H7 (cell line): ENCODE measurements at places on chromosomes 5 and 9. TPM values are rescaled to one million over a fixed set of nuclear protein-coding genes. Genes with fewer than 3 reads are reported as not detected.

The PCA3 gene
- not detected in 2 replicates for total RNA-seq

The MEIKIN gene
- not detected in 2 replicates for total RNA-seq

The SPATA24 gene
- 7.7 and 8.6 TPM in 2 replicates for total RNA-seq

The ENHO gene
- 33.3 and 35.1 TPM in 2 replicates for total RNA-seq

The NR2F1 gene
- total RNA-seq: not detected in 2 replicates

The PCDHB7 gene
- total RNA-seq: 0.03 TPM in 1 of 2 replicates, not detected in the other

The PCDHA4 gene
- total RNA-seq: 6.0 and 7.6 TPM in 2 replicates

The HARS1 gene
- 45.3 and 46.6 TPM in 2 replicates for total RNA-seq
